ENCODE measurements at places on chromosomes 1 and 21. TPM values are rescaled to one million over a fixed set of nuclear protein-coding genes. Genes with fewer than 3 reads are reported as not detected.
A peak's percentile ranks its signal among the peaks of the same experiment; 100 is the strongest.

DNA sequence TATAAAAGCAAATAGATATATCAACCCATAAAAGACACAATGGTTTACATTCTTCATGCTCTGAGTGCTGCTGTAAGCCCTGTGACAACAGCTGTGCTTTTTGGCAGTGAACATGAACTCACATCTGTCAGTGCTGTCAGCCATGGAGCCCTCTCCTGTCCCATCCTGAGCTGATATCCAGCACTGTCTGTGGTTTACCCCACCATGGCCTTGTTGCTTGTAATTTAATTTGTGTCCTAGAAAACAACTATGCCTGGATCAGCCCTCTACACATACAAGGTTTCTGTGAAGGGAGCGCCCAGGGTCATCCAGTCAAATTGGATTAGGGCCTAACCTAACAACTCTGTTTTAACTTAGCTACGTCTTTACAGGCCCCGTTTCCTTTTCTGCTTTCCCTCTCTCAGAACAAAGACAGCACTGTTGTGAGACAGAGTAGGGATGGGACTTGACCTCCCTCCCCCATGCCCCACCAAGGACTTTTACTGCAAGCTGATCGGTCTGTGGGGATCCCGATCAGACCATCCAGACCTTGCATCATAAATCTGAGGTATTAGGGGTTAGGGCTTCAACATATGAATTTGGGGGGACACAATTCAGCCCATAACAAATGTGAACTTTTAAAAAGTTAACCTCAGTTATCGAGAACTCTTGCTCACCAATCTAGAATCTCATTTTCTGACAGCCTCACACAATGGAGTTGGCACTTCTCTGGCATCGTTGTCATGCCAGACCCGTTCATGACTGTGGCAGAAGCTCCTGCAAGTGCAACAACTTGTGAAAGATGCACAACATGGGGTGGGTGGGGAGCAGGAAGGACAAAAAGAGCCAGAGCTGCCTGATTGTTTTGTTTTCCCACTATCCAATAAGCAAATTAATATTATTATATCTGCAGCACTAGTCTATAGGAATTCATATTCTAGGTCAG lies 16.4 kb upstream of the SLC44A3 start:
- DNase-seq: peak; percentile 34
- peaks cover 54% of the 10 kb centered on the region for H3K4me1 ChIP-seq
- H3K27me3 ChIP-seq: no peaks in the 10 kb centered on the region
- no peak overlapping the region for H3K4me3 ChIP-seq

Gene REN
- not detected for total RNA-seq

DNA sequence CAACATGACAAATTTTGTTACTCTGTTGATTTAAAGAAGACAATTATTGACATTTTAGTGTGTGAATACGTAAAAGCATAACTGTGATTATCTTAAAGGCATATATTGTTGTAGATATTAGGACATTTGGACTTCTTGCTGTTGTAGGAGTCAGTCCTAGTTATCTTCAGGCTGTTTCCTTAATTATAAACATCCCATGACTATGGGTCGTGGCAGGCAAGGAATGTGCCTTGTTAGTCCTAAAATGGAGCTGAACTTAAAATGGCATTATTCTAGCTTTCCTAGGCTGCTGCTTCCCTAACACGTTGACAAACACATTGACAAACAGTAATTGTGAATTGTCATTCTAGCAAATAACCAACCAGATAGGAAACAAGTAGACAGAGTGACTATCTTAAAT lies 4.4 kb upstream of the MPZL1 start:
- no peaks in the 10 kb centered on the region for H3K27me3 ChIP-seq
- no peak overlapping the region for H3K27ac ChIP-seq
- DNase-seq: no peak
- no peaks in the 10 kb centered on the region for H3K36me3 ChIP-seq
- H3K4me1 ChIP-seq: peaks cover 15% of the 10 kb centered on the region
- H3K4me3 ChIP-seq: no peak overlapping the region

GRCh38 chr1:206742719-206743383 lies 27.7 kb upstream of the IL19 start:
- H3K4me3 ChIP-seq: no peak overlapping the region
- DNase-seq: no peak
- no peaks in the 10 kb centered on the region for H3K36me3 ChIP-seq
- no peak overlapping the region for H3K27ac ChIP-seq
- H3K27me3 ChIP-seq: no peaks in the 10 kb centered on the region
- no peaks in the 10 kb centered on the region for H3K4me1 ChIP-seq

GRCh38 chr1:78536427-78536826 lies 45.7 kb downstream of the PTGFR start:
- H3K4me3 ChIP-seq: no peak overlapping the region
- H3K27me3 ChIP-seq: no peaks in the 10 kb centered on the region
- DNase-seq: no peak
- H3K4me1 ChIP-seq: no peaks in the 10 kb centered on the region

Gene GPR52
- not detected for total RNA-seq

- H3K4me1 ChIP-seq: no peaks in the 10 kb centered on the region
- no peaks in the 10 kb centered on the region for H3K27me3 ChIP-seq
- H3K27ac ChIP-seq: no peak overlapping the region
- no peak overlapping the region for H3K4me3 ChIP-seq
- DNase-seq: no peak
These were observed 115.5 kb upstream of the PAXBP1 start for GRCh38 chr21:32887026-32887425.

All from transverse colon (tissue), 4 donors.